NCI-H226 (cell line): ENCODE measurements at places on chromosomes 7 and 10.
A peak's percentile ranks its signal among the peaks of the same experiment; 100 is the strongest.

- DNase-seq = peak; percentile 88
Observed at GRCh38 chr7:936386-937054, 18.0 kb downstream of the ADAP1 start.

DNA sequence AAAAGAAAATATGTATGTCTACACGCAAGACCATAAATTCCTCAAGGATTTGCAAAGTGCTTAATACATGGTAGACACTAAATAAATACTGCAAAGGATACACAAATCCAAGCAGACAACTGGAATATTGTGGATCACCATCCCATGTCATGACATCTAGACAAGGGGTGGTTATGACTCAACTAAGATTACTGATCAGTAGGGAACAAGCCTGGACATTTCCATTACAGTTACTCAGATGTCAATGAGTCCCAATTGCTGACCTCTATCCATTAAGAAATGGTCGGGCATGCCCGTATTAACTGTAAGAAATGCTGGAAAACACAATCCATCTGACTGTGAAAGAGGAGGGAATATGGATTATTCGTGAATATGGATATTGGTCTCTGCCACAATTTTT, 27.6 kb upstream of the RUFY2 start:
- DNase-seq = no peak

DNA sequence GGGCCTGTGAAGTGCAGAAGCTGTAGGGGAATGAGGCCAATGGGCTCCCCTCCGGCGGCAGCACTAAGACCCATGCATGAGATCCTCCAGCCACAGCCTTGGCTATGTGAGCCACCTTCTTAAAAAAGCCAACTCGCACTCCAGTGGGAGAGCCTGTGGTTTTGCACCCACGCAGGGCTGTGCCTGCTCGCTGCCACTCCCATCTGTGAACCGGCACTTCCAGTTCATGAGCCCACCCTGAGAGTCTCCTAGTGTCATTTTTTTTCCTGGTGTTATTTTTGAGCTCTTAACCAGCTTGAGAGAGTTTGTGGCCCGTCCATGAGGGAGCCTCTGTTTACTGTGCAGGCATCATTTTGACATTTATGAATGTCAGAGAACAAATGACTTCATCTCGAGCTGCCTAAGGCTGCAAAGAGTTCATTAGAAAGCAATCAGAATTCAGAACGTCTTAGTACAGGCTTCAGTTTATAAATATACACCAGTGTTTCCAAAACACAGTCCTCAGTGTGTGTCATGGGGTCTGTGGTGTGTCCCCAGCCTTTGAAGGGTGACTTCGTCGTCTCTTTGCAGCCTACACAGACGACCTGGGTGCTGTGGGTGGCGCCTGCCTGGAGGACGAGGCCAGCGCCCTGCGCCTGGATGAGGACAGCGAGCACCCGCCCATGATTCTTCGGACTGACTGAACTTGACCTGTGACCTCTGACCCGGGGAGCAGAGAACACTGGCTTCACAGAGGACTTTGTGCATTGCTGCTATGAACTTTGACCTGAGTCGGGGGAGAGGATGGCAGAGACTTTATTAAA, 40.4 kb downstream of the WIPI2 start:
- DNase-seq = no peak

GRCh38 chr7:157407512-157408257, 70.9 kb downstream of the DNAJB6 start:
- DNase-seq = no peak

- DNase-seq = peak; percentile 55
Observed at GRCh38 chr7:101164071-101164840, 1.1 kb downstream of the VGF start.

- no peak for DNase-seq
Observed at GRCh38 chr7:141484907-141485306, 66.3 kb upstream of the AGK start.

DNA sequence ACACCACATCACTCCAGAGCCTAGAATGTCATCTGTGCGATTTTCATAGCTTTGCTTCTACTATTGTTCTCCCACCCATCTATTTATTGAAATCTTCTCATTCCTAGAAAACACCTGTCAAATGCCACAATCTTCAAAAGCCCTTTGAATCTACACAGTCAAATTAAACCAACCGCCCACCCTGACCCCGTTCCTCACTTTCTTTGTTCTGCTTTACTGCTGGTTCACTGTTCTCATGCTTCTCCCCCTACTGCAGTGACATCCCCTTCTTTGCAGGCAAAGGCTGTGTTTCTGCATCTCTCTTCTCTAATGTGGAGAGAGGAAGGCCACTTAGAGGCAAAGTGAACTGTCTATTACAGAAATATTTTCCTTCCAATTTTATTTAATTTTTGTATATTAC, 152.4 kb upstream of the NEBL start:
- DNase-seq = no peak

- DNase-seq = peak; percentile 71
Observed at GRCh38 chr10:73591935-73592699, 975 bp upstream of the USP54 start.

GRCh38 chr7:32616625-32617024, 121.3 kb downstream of the AVL9 start:
- peak; percentile 100 for DNase-seq

DNA sequence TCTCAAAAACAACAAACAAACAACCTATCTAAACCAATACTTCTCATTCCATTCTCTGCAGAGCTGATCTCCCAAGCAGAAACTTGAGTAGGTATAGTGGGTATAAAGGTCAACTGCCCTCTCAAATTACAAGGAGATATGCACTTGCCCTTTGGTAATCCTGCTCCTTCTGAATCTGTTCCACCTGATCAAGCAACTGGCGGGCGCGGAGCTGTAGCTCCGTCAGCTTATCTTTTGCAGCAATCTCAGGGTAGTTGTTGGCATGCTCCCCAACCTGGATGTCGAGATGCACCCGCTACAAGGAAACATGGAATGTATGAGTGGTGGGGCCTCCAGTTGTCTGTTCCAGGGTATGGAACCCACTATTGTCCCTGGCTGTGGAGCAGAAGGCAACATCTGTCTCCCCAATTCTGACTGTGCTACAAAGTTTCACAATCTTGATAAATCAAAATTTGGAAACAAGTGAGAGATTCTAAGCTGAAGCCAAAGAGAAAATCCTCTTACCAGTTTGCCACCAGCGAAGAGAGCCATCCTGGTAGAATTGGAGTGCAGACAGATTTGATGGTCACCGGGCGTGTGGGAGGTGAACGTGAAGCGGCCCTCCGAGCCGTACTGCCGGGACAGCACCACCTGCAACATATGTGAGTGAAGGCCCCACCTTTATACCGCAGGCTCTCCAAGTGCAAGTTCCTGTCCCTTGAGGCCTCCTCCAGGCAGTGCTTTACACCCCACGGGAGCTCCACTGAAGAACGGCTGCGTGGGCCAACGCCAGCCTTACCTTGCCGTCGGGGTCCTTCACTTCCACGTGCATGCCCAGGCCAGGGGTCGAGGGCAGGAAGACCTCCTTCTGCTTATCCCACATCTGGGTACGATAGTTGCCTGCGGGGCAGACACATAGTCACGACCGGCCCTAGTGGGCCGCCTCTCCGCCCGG, 819 bp downstream of the TMED4 start:
- no peak for DNase-seq

DNA sequence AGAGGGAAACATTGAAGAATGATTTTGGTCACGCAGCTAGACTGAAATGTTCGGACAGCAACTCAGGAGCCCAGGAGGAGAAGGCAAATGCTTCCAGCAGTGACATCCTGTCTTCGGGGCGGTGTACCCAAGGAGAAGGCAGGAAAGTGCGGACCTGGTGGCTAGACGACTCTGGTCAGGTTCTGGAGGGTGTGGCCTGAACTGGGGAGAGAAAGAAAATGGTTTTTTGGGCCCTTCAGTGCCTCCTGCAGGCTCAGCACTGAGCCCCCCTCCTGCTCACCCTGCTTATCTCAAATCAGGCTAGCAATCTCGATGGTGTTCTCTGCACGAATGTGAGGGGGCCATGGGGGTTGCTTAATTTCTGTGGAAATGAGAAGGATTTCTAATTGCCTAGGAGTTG, 26.7 kb upstream of the TARP start:
- no peak for DNase-seq

- no peak for DNase-seq
Observed at GRCh38 chr7:69981646-69982045, 383.4 kb downstream of the AUTS2 start.

- DNase-seq = no peak
Observed at GRCh38 chr7:114209968-114210367, 204.6 kb upstream of the FOXP2 start.

DNA sequence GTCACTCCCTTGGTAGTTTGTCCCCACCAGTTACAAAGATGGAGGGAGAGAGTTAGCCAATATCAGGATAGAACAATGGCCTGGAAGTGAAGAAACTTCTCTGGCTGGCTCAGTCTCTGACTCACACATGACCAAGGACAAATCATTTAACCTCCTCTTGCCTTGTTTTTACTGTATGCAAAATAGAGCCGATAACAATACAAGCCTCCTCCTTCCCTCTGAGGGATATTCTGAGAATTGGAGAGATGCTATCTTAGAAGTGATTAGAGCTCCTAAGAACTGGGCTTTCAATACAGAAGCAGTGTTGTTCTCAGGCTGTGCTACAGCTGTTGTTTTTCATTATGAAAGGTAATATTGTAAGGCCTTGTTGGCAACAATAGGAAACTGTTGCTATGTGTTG, 87.7 kb upstream of the EGR2 start:
- no peak for DNase-seq

DNA sequence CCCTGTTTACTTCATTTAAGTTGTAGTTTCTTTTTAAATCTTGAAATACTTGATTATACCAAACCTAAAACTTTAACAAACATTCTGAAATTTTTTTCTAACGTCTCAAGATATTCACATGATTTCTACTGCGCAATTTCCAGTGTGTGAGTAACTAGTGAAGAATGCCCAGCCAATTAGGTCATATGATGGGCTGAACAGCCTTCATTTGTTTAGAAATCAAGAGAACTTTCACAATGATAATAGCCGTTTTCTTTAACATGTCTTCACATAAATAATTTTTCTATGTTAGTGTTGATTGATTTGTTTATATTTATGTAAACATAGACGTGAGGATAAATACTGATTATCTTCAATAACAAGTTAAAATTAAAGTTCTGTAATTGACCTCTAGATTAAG, 21.8 kb downstream of the STAM start:
- peak; percentile 80 for DNase-seq

DNA sequence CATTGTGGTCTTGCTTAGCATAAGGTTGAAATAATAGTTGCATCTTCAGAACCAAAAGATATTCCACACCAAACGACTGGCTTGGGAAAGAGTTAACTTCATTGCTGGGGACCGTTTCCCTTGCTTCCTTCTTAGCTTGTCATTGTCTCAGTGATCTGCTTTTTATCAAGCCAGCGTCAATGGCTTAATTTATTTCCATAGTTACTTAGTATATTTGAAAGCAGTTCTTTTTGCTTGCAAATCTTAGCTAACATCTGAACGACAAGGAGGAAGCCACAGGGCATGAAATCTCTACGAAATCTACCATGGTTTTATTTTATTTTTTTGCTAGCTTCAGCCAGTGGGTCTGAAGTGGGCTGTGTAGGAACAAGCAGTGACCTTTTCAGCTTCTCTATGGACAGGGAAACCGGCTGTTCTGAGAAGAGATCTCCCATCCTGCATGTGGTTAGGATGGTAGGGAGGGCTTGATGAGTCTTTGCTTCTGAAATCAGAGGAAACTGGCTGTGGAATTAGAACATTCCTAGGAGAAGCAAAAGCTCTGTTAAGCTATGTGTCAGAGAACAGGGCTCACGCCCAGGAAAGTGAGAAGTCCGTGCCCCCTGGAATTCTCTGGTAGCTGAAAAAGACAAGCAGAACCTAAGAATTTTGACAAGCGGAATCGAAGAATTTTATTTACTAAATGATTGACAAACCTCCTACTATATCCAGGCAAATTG, 8.0 kb downstream of the SLC18A2 start:
- DNase-seq = no peak

DNA sequence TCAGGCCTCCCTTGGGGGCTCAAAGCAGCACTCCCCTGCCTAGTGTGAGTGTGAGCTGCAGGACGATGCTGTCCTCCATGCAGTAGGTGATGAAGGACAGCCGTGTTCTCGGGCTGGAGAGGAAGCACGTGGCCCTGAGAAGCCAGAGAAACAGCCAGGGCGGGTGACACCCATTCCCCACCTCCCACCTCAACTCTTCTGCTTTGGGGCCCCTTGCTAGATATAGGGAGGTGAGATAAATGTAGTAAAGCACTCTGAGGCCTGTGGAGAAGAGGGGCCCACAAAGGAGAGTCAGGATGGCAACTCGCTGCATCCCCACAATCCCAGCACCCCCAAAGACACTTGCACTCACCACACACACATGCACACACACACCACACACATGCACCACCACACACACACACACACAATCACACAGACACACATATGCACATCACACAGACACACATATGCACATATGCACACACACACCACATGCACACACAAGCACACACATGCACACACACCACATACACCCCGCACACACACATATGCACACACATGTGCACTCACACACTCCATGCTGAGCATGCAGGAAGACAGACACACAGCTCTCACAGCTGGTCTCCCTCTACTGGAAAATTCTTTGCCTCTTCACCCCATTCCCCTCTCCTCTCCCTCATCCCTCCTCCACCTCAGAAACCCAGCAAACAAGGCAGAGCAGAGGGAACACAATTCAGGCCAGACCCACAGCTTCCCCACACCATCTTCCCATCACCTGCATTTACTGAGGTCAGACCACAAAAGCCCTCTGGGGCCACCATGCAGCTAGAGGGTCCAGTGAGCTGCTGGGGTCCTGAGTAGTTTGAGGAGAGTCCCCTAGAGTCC, 30.5 kb downstream of the ANXA8 start:
- DNase-seq = no peak

GRCh38 chr10:124484661-124485060, 23.0 kb downstream of the LHPP start:
- DNase-seq = no peak

GRCh38 chr7:134712196-134712595, 65.5 kb downstream of the BPGM start:
- DNase-seq = no peak

- no peak for DNase-seq
Observed at GRCh38 chr7:140350056-140350455, 48.3 kb downstream of the SLC37A3 start.

DNA sequence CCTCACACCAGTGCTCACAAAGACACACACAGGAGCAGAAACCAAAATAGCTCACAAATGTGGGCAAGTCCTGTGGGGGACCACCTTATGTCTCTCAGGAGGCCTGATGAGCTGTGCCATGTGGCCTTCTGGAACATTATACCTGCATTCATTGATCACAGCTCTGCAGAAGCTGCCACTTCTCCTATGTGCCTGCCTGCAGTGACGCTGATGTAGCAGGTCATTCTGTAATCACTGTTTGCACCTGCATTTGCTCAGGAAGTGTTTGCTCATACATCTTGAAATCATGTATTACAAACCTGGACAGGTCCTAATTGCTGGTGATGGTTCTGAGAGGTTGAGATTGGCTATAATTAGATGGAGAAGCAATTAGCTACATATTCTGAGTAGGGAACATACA, 310.2 kb downstream of the AUTS2 start:
- no peak for DNase-seq
